Fibroblast of upper back skin (primary cell): ENCODE measurements at places on chromosomes 6 and 20.

GRCh38 chr6:18386298-18386976 lies 713 bp upstream of the RNF144B start:
- peak; percentile 73 for DNase-seq

- no peak for DNase-seq
Observed at GRCh38 chr6:47363736-47364135, 54.0 kb upstream of the TNFRSF21 start.

GRCh38 chr6:39357998-39358686 lies 35.6 kb upstream of the KCNK16 start:
- DNase-seq, result peak; percentile 74

DNA sequence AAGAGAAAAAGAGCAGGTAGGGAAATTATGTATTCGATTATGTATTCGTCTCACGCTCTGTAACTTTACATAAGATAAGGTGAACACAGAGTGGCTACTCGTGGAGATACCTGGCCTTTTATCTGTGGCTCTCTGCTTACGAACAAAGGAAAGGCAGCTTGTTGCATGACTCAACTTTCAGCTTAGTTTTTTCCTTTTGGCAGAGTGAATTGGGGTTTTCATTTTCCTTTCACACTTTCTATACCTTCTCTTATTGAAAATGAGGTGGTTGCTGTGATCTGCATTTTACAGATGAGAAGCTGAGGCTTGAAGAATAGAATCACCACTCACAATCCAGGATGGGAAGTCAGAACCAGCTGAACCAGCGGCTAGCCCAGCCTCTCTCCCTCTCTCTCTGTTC lies 13.3 kb upstream of the KCNK15 start:
- no peak for DNase-seq

GRCh38 chr6:169530752-169531123 lies 171.1 kb downstream of the WDR27 start:
- peak; percentile 33 for DNase-seq

DNA sequence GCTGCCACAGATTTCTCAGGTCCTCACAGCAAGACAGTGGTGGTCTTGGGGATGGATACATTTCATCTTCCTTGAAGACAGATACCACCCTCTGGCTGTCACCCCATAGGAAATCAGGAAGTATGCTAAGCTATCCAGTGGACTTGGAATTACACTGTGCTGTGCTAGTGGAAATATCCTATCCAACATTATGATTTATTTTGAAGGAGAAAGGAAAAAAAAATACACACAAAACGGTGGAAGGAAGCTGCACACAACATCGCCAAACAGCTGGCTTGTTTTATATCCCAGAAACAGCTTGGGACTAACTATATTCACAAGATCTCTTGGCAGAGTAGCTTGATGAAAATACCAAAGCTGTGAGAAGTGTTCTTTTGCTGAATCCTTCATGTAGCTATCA lies 257.6 kb downstream of the LAMA2 start:
- peak; percentile 37 for DNase-seq

- DNase-seq, result peak; percentile 65
Observed at GRCh38 chr20:44747166-44748004, 1.7 kb downstream of the KCNK15 start.

GRCh38 chr6:123306334-123306733 lies 310.3 kb downstream of the CLVS2 start:
- no peak for DNase-seq

DNA sequence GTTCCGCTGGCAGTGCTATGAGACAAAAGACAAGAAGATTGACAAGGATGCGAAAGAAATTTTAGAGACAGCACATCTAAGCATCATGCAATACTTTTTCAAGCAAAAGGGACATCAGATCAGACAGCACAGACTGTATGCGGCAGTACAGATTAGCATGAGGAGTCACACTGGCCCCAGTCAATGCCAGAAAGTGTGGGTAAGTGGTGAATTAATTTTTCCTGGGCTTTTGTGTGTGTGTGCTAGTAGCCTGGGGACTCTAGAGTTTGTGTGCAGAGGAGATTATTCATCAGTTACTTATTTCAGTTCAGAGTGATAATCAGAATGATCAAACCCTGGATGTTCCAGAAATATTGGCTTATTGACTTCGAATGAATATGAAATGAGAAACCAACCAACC lies 47.2 kb downstream of the LAMA4 start:
- DNase-seq, result no peak

DNA sequence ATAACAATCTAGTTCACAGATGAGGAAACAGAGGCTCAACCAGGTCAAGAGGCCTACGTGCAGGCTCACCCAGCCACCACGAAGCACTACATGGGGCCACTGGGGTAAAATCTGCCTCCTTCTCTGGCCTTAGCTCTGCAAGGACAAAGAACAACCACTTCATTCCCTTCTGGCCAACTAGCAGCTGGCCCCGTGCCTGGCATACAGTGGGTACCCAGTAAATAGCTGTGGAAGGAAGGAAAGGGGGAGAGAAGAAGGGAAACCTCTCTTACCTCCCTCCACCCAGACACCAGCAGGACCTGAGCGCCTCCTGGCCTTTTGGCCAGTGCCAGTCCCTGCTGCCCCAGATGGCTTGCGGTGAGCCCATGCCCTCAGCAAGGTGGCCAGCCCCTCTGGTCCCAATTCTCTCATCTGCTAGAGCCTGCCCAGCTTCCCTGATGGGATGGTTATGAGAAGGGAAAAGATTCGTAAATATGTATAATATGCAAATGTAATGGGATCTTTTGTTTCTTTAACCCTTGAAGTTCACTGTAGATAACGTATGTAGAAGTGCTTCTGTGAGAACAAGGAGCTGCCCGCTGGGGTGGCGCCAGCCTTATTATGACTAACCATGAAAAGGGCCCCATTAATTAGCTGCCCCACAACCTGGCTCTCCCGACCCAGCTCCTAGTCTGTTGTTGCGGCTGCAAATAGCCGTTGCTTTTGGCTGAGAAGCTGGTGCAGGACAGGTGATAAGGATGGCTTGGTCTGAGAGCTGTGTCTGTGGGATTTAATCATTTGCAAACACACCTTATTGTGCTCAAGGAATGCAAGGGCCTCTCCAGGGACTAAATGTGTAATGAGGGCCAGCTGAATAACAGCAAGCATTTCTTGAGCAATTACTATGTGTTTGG lies 62.0 kb downstream of the DLGAP4 start:
- no peak for DNase-seq

DNA sequence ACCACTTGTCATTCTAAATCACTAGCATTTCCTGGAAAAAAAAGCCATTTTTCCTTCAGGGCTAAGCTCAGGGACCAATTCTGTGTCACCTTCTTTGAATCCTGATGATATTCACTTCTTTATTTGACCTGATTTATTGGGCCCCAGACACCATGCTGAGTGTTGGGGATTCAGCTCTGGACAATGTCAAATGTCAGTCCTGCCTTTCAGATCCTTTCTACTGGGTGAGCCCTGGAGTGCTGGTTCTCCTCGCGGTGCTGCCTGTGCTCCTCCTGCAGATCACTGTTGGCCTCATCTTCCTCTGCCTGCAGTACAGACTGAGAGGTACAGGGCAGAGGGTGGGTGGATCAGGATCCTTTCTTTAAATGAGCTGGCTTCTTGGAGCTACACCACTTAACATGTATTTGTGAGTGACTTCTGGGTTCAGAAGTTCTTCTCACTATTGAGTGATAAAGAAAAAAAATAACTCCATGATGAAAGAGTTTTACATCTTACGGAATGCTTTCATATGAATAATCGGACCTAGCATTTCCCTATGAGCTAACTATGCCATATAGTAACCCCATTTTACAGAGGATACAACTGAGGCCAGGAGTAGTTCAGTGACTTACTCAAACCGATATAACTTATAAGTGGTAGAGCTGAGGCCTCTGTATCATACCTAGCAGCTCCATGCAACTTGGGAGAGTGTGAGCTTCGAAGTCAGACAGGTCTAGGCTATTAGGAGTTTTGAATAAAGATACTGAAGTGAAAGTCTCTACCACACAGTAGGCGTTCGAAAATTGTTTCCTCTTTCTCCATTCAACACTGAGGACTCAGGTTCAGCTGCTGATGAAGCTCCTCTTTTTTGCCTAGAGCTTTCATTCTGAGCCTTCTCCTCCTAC lies 9.3 kb downstream of the MOG start:
- no peak for DNase-seq

DNA sequence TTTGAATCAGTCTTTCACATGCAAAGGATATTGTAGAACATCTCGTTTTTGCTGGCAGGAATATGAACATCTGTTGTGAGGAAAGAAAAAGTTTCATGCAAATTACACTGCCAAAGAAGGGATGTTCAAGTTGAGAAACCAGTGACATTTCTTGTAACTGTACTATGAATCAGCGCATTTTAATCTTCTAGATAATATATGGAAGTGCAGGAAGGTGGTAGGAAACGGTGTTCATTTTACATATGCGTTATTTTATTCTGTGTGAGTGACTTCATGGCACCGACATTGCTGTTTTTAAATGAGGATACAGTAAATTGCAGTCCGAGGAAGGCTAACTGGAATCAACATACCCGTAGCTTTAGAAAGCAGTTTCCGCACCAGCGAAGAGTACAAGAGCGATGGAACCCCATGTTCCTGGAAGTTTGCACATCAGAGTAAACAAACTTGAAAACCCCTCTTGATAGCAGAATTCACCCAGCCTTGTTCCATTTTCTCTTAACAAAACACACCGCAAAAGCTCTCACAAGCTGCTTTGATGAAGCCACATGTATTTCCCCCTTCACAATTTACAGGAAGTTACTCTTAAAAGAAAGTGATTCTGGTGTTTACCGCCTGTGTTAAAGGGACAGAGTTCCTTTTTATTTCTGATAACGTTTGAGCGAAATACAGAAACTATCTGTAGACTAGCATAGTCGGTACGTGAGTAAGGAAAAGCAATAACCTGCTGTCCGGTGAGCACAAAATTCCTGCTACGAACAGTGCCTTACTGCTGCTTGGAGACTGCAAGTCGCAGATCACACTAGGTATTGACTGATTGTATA lies 11.5 kb downstream of the PRDM1 start:
- DNase-seq, result peak; percentile 78

- DNase-seq, result no peak
Observed at GRCh38 chr6:54086439-54086838, 24.8 kb upstream of the MLIP start.

- DNase-seq, result no peak
Observed at GRCh38 chr6:95685822-95686221, 108.5 kb downstream of the MANEA start.
